ENCODE measurements at places on chromosomes 1 and 21.
A peak's percentile ranks its signal among the peaks of the same experiment; 100 is the strongest.

GRCh38 chr1:32696041-32696440 is 6.5 kb downstream of the SYNC start:
- no peak for DNase-seq

DNA sequence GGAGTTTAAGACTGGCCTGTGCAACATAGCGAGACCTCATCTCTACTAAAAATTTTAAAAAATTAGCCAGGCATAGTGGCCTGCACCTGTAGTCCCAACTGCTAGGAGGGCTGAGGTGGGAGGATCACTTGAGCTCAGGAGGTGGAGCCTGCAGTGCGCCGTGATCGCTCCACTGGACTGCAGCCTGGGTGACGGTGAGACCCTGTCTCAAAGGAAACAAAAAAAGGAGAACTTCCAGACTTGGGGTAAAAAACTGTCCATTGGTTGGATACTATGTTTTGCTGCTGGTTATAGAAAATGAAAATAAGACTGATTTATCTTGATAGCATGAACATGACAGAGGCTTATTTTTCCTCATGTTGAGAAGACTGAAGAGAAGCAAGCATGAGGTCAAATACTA is 79.4 kb downstream of the WDR4 start:
- no peak for DNase-seq

DNA sequence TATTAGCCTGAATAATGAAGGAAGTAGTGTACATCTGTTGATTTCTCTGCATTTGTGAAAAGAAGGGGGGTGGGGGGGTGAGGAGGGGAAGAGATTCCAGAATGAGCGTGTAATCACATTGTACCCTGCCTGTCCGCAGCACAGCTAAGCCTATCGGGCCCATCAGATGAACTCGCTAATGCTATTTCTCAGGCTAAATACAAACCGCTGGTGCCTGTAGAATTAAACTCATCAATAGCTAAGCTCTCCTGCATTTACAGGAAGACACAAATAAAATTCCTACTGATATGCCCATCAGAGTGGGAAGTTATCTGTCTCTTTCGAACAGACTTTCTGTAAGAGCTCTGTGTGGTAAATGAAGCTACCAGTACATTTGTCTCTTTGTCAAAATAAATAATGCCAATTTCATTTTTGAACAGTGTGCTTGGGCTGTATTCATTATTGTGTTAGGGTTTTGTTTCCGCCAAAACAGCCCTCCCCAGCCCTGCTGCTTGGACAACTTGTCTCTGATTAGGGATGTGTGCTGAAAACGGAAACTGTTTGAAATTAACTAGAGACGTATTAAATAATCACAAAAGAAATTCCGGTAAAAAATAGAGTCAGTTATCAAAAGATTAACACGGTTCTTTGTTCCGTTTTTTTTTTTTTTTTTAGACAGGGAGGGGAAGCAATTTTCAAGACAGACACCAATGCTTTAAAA is 305.4 kb downstream of the TTLL7 start:
- no peak for DNase-seq

- no peak for DNase-seq
Measured at GRCh38 chr1:27379564-27380122, 3.5 kb downstream of the CD164L2 start.

DNA sequence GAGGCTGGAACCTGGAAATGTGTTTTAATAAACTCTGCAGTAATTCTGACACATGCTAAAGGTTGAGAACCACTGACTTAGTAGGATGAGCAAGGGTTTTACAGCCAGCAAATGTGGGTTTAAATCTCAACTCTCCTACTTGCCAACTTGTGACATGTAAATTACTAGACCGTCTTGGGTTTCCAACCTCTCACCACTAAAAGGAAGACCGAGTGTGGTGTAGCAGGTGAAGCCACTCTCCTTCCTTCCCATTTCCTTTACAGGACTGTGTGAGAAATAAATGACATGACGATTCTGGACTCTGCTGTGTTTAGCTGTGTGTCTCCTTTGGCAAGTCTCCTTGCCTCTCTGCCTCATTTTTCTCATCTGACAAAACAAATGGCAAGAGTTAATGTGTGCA is 49.5 kb upstream of the DNAJC6 start:
- no peak for DNase-seq

- DNase-seq = no peak
Measured at GRCh38 chr1:237303929-237304328, 261.9 kb downstream of the RYR2 start.

GRCh38 chr21:15211491-15212133 is 146.8 kb upstream of the NRIP1 start:
- no peak for DNase-seq

- peak; percentile 11 for DNase-seq
Measured at GRCh38 chr1:204975568-204976235, 67.3 kb upstream of the CNTN2 start.

- DNase-seq = no peak
Measured at GRCh38 chr1:233629305-233629935, 15.5 kb downstream of the KCNK1 start.

DNA sequence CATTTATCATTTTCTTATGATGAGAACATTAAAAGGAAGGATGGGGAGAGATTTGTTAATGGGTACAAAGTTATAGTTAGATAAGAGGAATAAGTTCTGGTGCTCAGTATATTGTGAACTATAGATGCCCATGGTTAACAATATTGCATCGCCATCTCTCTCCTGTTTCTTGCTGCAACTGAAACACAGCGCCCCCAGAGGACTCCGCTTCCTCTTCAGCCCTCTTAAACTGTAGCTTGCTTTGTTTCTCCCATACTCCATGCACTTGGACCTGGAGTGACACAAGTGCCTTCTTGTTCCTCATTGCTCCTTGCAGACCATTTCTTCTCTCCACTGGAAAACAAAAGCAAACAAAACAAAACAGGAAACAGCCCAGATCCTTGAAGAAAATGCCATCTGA is 70.1 kb upstream of the NTPCR start:
- DNase-seq = no peak

- DNase-seq = no peak
Measured at GRCh38 chr1:247352175-247352574, 20.5 kb upstream of the ZNF496 start.

GRCh38 chr1:210446479-210446878 is 117.8 kb downstream of the HHAT start:
- peak; percentile 40 for DNase-seq

GRCh38 chr1:99348397-99349132 is 84.3 kb downstream of the PLPPR4 start:
- no peak for DNase-seq

DNA sequence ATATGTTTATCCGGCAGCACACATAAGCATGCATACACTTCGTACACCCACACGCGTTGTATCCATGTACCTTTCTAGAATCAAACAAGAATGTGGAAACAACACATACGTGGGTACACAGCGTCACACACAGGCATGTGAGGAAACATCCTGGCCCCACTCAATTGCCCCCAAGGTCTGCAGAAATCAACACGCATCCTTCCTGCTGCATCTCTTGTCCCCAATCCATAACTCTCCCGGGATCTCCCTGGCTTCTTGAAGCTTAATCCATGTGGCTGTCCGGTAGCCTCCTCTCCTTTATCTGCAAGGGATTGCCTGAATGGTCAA is 5.5 kb upstream of the TBX15 start:
- DNase-seq = no peak

DNA sequence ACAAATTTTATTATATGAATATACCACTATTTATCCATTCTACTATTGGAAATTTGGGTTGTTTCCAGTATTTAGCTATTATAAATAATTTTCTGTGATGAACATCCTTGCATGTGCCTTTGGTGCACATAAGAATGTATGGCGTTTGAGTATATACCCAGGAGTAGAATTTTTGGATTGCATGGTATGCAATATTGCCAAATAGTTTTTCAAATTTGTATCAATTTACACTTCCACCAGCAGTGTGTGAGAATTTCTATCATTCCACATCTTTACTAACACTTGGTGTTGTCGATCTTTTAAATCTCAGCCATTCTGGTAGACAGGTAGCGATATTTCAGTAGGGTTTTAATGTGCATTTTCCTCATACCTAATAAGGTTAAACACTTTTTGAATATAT is 9.2 kb upstream of the FNBP1L start:
- no peak for DNase-seq

- no peak for DNase-seq
Measured at GRCh38 chr1:220906561-220907334, 27.5 kb downstream of the HLX start.

Measured in effector memory CD4-positive, alpha-beta T cell (primary cell).